Effector CD8-positive, alpha-beta T cell (primary cell): ENCODE measurements at places on chromosomes 11 and 22.

DNA sequence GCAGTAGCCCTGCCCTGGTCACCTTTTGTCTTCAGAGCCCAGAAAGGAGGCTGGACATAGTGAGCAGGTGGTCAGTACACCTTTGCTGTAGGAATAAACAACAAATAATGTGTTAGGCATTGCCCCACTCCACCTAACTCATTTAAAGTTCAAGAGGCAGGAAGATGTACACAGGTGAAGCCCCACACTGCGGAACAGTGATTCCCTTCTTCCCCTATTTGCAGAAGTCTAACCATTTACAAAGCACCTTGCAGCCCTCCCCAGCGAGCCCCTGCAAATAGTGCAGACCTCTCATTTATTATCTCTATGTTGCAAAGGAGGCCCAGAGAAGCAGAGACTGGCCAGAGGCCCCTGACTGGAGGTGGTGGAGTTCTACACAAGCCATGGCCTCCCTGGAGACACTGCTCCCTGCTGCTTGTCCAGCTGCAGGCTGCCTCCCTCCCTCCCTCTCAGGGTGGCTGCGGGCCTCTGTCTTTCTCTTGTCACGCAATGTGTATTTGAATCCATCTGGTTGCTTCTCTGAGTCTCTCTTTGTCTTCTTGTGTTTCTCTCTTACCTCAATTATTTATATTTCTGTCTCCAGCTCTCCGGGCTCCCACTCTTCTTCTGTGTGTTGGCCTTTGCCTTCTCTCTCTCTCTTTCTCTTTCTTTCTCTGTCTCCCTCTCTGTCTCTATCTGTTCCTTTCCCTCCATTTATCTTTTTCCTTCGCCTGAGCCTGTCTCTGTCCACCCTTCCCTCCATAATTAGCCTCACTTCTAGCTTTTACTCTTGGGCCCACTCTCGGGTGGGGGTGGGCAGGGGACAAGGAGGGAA is 59.1 kb upstream of the PRDM11 start:
- no peak for DNase-seq

GRCh38 chr22:45777852-45778375 is 106.3 kb downstream of the ATXN10 start:
- DNase-seq = no peak

DNA sequence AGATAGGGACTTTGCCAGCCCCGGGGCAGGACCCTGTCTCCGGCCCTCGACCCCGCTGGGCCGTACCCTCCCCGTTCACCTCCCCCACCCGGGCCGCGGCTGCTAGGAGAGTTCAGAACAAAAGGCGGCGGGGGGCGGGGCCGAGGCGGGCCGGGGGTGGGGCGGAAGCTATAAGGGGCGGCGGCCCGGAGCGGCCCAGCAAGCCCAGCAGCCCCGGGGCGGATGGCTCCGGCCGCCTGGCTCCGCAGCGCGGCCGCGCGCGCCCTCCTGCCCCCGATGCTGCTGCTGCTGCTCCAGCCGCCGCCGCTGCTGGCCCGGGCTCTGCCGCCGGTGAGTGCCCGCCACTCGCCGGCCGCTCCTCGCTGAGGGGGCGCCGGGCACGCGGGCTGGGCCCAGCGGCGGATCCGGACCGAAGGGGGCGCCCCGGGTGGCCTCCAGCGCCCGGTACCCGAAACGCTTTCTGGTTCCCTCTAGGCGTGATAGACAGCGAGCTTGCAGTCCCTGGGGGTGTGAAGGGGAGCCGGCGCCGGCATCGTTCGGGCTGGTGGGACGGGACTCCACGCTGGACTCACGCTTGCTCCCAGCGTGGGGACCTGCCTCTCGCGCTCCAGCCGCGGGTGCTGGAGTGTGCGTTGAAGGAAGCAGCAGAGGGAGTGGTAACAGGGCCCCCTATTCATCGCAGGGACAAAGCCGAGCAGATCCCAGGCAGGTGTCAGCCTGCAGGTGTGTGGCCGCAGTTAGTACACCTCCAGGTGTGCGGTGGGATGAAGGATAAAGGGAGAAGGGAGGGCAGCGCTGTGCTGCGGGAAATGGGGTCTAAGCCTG is at the start of gene MMP11:
Gene MMP11, plus strand, starts transcription at position 201 of the 825 bp plus-strand sequence. Its CDS starts 22 bp downstream, at position 223.
- peak; percentile 56 for DNase-seq

GRCh38 chr22:24178502-24179440 is 2.5 kb upstream of the SUSD2 start:
- no peak for DNase-seq

GRCh38 chr11:60367009-60367408 is 11.3 kb upstream of the MS4A7 start:
- no peak for DNase-seq

DNA sequence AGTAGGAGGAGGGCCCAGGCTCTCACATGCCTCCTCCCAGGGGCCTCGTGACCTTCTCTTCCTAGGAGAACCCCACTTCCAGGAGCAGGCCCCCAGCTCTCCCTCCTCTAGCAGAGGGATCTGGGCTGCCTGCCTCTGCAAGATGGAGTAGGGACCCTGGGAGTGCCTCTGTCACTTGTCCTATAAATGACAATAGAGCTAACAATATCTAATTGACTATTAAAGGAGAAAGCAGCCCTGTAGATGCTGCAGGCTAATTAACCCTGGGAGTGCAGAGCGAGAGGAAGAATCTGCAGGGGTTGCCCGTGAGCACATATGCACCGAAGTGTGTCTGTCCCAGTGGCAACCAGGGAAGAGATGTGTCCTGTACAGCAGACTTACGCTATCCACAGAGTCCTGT is 184.4 kb downstream of the GRIK4 start:
- no peak for DNase-seq

GRCh38 chr11:27173545-27173944 is 132.9 kb downstream of the BBOX1 start:
- DNase-seq = no peak

DNA sequence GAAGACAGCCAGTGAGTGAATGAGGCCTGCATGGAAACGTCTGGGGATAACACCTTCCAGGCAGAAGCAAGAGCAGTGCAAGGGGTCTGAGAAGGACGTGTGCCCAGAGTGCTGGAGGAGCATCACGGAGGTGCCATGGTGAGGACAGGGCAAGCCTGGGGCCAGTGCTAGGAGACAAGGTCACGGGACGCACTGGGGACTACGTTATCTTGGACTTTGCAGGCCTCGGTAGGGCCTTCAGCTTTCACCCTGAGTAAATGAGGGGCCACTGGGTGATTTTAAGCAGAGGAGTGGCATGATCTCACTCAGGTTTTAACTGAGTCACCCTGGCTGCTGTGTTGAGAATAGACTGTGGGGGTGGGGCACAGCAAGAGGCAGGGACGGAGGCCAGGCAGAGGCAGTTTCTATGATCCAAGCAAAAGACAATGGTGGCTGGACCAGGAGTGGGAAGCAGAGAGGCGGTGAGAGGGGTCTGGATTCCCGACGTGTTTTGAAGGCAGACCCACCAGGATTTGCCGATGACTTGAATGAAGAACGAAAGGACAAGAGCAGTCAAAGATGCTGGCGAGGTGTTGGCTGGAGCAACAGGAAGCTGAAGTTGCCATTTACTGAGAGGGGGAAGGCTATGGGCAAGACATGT is 102.7 kb upstream of the PARVA start:
- DNase-seq = no peak

DNA sequence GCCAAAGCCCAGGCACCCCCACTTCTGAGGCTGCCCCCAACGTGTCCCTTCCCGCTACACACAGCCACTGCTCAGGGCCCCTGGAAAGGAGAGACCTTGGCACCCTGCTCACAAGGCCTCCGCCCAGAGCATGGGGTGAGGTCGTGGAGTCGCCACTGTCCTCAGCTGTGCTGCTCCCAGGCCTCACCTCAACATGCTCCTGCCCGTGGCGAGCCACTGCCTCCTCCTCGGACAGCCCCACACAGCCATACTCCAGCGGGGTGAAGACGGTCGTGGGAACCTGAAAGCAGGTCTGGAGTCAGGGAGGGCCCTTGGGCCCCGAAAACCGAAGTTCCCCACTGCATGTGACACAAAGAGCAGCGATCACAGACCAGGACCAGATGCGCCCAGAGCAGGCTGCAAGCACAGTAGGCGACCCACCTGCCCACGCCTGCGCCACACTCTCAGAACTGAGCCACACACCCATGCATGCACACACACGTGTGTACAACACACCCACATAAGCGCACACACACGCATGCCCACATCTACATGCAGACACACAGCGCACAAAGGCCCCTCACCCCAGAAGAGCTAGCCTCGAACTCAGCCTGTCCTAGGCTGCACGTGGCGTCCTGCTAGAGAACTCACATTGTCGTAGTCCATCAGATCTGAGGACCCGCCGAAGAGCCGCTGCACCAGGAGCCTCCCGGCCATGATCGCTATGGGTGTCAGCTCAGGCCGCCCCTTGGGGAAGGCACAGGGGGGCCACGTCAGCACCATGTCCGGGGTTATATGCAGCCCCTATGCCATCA is 25.5 kb upstream of the GNB1L start:
- no peak for DNase-seq

DNA sequence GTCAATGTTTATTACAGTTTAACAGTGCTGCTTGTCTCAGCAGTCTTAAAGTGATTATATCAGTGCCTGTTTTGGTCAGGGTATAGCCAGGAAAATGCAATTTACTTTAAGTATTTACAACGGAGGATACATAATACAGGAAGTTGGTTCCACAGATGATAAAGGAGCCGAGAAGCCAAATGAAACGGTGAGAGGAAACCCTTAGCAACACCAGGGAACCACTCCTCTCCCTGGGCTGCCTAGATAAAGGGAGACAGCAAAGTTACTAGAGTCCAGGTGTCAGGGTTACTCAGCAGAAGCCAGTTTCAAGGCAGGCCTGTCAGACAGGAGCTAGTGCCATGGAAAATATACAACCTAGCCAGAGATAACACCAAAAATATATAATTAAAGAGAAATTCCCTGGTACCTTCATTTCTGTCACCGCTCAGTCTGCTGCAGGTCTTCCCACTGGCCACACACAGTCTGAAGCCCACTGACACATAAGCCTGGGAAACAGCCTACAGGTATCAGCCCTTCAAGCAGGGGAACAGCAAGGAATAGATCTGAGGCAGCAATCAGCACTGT is 55.5 kb downstream of the FAM76B start:
- DNase-seq = no peak

GRCh38 chr11:2768471-2769408 is 68.9 kb upstream of the KCNQ1OT1 start:
- no peak for DNase-seq

GRCh38 chr11:83191986-83192385 is 1.5 kb upstream of the ANKRD42 start:
- DNase-seq = no peak

DNA sequence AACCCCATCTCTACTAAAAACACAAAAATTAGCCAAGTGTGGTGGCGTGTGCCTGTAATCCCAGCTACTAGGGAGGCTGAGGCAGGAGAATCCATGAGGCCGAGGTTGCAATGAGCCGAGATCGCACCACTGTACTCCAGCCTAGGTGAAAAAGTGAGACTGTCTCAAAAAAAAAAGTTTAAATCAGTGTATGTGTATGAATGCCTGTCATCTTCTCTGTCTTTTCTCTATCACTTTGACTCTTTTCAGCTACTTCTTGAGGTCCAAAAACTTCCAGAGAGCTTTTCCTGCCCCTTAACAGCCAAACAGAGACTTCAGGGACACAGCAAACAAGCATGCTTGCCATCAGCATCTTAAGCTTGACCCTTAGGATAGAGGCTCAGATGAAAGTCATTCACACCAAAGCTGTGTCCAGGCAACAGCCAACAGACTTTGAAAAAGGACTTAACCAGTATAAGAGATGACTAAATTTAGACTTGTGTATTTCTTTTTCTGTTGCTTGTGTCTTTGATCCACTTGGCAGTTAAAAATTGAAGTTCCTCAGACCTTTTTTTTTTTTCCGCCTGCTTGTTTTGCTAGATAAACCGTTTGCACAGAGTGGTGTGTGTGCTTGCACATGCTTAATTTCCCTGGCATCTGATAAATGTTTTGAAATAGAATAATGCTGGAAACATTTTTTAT is 151.9 kb downstream of the DBX1 start:
- no peak for DNase-seq

DNA sequence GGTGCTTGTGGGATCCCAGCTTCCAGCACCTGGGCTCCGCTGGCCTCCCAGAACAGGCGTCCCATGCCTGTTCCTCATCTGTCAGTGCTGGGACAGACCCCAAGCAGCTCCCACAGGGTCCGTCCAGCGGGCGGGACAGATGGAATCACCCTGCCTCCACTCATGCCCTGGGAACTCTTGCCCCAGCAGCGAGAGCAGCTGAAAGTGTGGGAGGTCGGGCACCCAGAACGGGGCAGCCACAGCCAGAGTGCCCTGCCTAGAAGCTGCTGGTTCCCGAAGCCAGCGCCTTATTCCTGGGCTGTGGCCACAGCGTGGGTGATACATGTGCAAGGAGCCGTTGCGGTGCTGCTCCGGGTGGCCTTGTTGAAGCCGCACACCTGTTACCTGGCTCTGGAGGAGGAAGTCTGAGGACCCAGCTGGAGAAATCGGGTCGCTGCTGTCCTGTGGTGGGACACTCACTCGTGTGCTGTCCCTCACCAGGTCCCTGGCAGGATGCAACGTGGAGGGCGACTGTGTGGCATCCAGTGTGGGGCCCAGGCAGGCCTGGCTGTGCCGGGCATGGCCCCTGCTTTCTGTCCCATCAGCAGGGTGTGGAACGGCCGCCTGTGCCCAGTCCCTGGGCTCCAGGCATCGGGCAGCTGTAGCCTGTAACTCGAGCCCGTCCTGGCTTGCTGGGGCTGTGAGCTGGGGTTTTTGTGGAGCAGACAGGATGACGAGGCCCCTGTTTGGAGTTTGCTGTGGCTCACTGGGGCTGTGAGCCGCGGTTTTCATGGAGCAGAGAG is 16.2 kb downstream of the GRAMD4 start:
- no peak for DNase-seq

DNA sequence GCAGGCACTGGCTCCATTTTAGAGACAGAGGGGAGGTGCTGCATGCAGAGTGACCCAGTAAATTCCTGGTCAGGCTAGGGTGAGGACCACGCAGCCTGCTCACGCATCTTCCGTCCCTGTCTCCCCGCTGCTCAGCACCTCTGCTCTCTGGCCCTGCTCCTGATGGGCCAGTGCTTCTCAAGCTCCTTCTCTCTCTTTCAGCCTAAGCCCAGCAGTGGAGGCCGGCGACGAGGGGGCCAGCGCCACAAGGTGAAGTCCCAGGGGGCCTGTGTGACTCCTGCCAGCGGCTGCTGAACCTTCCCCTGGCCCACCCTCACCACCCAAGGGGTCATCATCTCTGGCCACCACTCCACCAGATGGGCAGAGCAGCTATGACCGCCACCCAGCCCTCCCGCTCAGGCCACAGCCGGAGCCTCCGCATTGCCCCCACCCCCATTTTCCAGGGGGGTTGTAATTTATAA is 24.7 kb downstream of the GTPBP1 start:
- DNase-seq = no peak

DNA sequence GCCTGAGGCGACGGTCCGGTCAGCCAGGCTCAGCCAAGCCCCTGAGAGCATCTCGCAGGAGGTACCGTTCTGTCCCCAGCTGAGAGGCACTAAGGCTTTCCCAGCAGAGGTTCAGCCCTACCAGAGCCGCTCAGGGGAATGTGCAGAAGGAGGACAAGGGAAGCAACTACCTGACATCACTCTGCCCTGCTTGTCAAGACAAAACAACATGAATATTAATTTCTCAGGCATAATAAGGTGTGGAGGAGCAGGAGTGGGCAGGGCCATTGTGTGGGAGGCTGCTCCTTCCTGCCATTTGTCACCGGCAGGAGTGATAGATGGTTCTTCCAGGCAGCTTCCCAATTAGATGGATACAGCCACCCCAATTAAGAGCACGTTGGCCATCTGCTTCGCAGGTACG is 181.4 kb downstream of the KIRREL3 start:
- DNase-seq = no peak

GRCh38 chr11:17408641-17409040 is 20.2 kb upstream of the KCNJ11 start:
- DNase-seq = no peak

GRCh38 chr11:92424281-92424680 is 199.7 kb downstream of the FAT3 start:
- DNase-seq = no peak

- peak; percentile 58 for DNase-seq
These were observed 800 bp downstream of the KCTD21 start for GRCh38 chr11:78187366-78188285.

- no peak for DNase-seq
These were observed 91.6 kb downstream of the ATXN10 start for GRCh38 chr22:45763236-45763624.
